ENCODE measurements at places on chromosomes 5 and 9.

- no peak for DNase-seq
Observed at GRCh38 chr5:1375871-1376810, 31.2 kb upstream of the CLPTM1L start.

DNA sequence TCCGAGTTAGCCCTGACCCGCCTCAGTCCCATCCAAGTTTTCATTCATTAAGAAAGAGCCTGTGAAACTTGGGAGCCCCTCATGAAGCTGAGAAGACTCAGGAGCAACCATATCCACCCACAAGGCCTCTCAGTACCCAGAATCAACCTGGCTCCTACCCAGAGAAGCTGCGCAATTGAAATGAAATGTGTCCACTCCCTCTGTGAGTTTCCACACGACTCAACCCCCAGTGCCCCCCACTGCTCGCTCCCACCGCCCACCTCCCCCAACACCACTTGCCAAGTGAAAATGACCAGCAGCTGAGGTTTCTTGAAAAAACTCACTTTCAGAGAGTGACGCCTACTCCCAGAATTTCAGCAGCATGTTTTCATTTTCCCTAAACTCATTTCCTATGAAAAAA is 104.6 kb downstream of the CDK5RAP2 start:
- no peak for DNase-seq

DNA sequence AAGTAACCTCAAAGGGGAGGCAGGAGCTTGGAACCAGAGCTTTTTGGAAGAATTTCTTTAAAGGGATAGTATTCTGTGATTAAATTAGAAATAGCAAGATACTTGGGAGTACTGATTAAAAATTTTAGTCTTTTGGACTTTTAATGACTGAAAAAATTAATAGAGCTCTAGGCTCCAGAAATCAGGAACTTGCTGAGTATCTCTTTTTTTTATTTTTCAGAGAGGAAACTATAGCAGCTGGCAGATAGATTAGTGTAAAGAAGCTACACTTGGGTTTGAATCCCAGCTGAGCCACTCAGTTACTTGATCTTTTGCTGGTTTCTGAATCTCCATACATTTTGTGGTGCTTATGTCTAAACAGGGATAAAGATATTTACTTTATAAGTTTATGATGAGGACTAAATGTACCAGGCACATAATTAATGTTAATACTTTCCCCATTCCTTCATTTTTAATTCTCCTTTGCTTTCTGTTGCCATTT is 94.2 kb upstream of the TNC start:
- no peak for DNase-seq

GRCh38 chr9:3969590-3970260 is 330.1 kb downstream of the GLIS3 start:
- no peak for DNase-seq

DNA sequence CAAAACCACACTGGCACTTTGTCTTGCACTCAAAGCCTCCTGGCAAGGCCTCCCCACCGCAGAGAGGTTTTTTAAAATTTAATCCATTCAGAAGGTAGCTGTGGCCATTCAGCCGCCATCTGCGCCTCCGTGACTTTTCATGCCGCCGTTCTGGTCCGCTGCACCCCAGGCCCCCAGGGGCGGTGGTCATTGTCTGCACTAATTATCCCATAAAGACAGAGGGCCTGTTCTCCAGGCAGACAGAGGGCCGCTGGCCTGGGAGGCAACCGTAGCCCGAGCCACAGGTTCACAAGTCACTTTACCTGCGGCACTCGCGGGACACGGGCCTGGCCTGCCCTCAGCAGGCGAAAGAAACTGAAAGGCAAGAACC is 49.4 kb downstream of the EXD3 start:
- DNase-seq, result no peak

- DNase-seq, result no peak
Observed at GRCh38 chr5:80964919-80965318, 4.8 kb downstream of the RASGRF2 start.

- no peak for DNase-seq
Observed at GRCh38 chr5:140609126-140609525, 23.8 kb downstream of the CD14 start.

DNA sequence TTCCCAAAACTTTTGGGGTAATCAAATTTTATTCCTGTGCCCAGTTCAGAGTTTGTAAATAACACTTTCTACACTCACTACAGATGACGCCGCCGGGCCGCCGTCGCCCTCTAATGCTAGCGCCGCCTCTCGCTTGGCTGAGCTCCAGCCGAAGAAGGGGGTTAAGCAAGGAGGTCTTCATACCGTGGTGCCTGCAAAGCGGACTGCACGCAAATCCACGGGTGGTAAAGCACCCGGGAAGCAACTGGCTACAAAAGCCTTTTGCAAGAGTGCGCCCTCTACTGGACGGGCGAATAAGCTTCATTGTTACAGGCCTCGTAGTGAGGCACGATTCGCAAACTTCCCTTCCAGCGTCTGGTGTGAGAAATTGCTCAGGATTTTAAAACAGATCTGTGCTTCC is 280.4 kb downstream of the MEF2C start:
- DNase-seq, result no peak

- DNase-seq, result no peak
Observed at GRCh38 chr5:5146530-5147160, 6.5 kb downstream of the ADAMTS16 start.

- DNase-seq, result no peak
Observed at GRCh38 chr9:19320495-19320894, 59.5 kb downstream of the RPS6 start.

GRCh38 chr9:135882011-135882410 is 25.3 kb downstream of the CAMSAP1 start:
- no peak for DNase-seq

DNA sequence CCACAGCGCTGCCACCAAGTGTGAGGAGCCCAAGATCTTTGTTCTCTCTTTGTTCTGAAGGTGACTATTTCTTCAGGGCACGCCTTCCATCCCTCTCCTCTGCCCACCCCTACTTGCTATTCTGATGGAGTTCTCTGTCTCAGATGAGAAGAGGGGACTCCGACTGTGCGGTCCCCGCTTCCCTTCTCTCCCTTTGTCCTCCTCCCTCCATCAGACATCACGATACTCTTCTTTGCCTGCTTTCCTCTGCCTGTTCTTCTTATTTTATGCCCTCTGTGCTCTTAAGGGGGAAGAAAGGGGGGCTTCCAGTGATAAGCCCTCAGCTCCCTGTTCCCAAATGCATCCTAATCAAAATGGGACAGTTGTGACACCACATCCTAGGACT is 307.8 kb downstream of the RAB3C start:
- no peak for DNase-seq

All from CD4-positive, alpha-beta T cell treated with Interleukin-17A for 1 hour (primary cell).